Activated naive CD4-positive, alpha-beta T cell treated with anti-CD3 and anti-CD28 coated beads, Interleukin-2, amount 50 U/mL, for 16 hours (primary cell): ENCODE measurements at places on chromosomes 1 and 21.

GRCh38 chr1:53315046-53315445 lies 12.8 kb downstream of the LRP8 start:
- DNase-seq: no peak

DNA sequence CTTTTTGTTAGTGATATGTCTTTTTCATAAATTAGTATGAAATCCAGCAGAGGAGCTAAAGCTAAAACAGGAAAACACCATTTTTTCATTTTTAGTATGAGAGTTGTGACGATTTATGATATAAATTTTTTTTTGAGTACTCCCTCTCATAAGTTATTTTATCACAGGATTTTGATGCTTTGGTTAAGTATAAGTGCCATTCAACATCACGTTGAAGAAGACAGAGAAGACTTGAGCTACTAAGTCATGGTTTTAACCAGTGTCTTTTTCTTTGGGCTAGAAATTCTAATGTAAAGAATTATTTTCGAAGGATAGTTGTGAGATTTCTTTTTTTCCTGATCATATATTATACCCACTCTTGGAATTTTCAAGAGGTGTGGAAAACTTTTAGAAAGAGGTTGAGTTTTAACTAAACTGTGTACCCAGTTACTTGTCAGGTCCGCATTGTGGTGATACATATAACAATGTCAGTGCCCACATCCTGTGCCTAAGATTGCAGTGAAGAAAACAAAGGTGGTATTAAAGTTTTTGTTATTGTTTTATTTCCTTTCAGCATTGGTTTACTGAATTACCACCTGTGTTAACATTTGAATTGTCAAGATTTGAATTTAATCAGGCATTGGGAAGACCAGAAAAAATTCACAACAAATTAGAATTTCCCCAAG lies 93.8 kb downstream of the USP25 start:
- no peak for DNase-seq

DNA sequence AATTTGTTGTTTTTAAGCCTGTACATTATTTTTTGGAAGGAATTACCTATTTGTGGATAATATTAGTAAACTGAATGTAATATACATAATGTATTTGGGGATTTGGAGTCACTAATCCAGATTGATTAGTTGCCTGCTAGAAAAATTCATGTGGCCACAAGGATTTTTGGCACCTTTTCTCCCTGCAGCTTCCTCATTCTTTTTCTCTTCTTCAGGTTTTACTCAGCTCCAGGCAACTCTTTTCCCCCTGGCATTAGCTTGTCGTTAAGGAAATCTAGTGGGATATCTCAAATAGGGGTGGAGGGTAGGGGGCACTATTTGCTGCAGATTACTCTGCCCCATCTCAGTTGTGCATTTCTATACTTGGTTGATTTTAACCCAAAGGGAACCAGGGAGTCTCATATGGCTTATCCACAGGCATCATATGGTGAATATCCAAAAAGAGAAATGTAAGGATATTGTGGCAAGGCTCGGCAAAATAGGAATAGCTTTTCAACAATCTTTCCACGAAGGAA lies 203.1 kb downstream of the NFIA start:
- no peak for DNase-seq

GRCh38 chr1:197774466-197775281 lies 606 bp downstream of the DENND1B start:
- DNase-seq: peak; percentile 64

DNA sequence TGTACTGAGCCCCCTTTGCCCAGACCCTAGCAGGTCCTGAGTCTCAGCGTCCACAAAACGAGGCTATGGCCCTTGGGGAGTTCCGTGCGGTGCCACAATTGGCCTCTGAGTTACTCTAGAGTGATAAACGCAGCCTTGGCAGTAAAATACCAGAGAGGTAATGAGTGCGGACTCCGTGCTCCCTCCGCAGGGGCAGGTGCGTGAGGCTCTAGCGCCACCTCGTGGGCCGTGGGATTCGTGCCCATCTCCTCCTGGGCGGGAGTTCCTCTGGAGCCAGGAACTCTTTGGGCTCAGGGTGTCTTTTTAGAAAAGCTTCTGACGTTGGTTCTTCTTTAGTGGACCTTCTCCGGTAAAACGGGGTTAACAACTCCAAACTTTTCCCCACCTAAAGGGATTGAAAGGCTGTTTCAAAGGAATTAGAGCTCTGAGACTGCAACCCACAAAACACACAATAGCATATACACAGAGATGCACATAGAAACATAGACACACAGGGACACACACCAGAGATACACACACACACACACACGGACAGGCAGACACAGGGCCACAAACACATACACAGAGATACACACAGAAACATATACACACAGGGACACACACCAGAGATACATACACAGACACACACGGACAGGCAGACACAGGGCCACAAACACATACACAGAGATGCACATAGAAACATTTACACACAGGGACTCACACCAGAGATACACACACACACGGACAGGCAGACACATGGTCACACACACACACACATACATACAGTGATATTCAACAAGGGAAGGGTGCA lies 99.4 kb downstream of the KCNJ15 start:
- DNase-seq: peak; percentile 80

DNA sequence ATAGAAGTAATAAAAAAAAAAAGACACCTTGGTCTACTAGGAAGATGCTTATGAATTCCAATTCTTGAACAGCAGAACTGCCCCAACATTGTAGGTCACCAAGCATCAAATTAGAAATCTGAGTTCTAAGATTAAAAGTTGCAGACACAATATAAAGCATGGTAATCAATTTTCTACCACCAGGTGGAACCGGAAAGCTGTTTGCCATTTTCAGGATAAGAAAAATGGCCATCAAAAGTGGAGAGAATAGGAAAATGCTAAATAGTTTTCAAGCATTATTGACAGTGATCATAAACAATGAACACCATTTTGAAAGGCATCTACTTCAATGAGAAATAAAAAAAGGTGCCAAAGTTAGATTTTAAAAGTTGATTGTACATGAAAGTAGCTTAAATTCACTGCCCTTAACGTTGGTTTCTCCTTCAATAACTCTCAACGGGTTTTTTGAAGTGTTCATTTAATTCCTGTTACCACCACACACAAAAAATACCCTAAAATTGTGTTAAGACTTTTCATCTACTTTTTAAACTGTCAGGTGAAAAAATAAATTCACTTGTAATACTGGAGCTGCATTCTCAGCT lies 252.9 kb downstream of the KCNT2 start:
- DNase-seq: no peak

- DNase-seq: no peak
Measured at GRCh38 chr1:1827089-1827848, 49.0 kb upstream of the NADK start.

- DNase-seq: no peak
Measured at GRCh38 chr1:171877701-171878100, 36.4 kb downstream of the DNM3 start.

DNA sequence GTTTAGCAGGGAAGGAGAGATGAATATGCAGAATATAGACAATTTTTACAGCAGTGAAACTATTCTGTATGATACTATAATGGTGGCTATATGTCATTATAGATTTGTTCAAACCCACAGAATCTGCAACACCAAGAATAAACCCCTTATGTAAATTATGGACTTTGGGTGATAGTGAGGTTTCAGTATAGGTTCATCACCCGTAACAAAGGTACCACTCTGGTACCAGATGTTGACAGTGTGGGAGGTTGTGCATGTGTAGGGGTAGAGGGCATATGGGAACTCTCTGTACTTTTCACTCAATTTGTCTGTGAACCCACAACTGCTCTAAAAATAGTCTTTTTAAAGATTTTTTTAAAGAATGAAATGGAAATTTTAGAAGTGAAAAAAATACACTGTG lies 29.9 kb upstream of the PRDX6 start:
- no peak for DNase-seq

- DNase-seq: no peak
Measured at GRCh38 chr21:27171707-27172106, 204.8 kb upstream of the ADAMTS5 start.

DNA sequence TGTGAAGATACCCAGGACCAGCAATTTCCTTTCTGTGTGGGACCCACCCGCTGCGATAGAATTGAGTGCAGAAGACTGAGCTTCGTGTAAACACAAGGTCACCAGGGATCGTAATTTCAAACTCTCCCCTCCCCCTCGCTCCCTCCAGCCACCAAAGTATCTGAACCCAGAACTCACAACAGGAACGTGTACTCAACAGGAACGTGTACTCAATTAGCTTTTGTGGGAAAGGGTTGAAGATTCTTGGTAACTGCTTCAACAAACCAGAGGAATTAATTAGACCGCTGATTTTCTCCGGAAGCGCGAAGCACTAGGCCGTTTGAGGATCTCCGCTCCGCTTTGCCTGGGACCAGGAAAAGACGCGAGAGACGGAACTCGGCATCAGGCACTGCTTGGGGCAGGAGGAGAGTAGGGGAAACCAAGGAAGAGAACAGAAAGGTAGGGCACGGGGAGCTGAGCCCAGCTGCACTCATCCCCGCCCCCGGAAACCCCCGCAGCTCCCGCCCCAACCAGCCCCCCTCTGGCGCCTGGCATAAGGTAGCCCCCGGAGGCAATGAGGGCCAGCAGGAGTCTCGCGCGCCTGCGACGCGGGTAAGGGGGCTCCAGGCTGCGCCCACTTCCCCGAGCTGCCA lies 453 bp downstream of the DRAM2 start:
- DNase-seq: peak; percentile 14

GRCh38 chr1:30244801-30245200 lies 478.6 kb downstream of the MATN1 start:
- no peak for DNase-seq

- DNase-seq: no peak
Measured at GRCh38 chr1:201255479-201256362, 27.6 kb upstream of the PKP1 start.

- DNase-seq: no peak
Measured at GRCh38 chr1:64240206-64240605, 36.8 kb downstream of the UBE2U start.

DNA sequence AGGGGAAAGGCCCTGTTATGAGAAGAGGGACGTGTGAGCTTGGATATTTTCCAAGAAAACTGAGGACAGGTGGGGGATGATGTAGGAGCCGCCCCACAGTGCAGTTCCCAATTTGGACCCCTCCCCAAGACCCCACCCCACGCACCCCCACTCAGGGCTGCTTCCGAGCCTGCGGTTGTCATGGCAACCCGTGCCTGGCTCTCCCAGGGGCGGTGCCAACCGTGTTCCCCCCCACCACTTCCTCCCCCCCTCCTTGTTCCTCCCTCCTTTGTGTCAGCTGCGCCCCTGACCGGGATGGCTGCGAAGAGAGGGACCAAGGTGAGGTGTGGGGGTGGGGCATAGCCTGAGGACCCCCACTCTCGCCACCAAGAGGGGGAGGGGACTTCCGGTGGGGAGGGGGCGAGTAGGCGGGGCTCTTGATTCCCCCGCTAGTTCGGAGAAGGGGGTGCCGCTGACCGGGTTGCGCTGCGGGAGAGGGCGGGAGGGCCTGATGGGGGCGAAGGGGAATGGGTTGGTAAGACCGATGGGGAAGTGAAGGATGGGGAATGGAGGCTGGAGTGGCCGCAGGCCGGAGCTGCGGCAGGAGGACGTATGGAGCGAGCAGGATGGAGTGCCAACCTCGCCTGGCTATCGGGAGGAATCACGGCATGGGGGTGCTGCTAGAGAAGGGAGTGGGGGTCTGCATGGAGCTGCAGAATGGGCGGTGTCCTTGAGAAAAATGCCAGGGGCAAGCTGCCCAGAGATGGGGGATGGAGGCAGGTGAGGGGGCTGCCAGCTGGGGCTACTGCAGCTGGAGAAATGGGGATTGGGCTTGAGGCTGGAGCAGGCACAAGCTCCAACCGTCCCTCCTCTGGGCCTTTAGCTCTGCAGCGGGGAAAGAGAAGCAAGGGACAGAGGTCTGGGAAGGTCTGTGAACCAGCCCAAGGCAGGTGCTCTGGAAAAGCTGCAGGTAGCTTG lies 953 bp downstream of the TRIM46 start:
- DNase-seq: peak; percentile 53

DNA sequence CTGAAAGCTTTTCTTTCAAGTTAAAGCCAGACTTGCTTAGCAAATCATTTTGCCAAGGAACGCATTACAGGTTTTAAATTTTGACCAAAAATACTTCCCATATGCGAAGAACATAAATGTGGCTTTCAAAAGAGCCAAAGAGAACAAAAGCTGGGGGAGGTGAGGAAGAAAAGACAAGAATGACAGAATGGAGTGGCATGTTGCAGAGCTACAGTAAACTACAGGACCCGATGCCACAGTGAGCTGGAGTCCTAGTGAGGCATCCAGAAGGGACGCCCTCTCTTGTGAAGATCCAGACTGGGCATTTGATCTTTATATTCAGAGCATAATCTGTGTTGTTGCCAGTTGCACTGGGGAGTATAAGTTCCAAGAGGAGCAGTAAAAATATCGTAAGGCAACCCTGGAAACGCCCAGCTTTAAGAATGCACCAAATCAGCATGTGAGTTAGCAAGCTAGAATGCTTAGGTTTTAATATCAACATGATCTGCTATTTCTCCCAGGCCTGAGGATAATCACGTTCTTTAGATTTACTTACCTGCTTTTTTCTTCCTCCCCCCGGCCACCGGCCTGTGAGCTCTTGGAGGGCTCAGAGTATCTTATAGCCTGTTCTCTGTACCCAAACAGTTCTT lies 48.4 kb upstream of the HOOK1 start:
- no peak for DNase-seq

DNA sequence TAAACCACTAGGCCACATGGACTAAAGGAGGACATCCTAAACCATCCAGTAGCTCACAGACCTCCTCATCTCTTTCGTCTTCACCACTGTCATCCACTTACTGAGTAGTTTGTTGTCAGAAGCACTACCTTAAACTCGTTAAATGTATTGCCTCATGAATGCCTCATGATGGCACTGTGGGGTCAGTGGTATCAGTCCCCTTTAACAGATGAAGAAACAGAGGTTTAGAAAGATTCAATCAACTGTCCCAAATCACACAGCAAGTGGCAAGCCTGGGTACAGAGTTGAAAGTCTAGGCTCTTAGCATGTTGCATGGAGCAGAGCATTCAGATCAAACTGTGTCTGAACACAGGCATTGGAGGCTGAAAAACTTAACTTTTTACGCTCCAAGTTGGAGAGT lies 183.6 kb upstream of the KIAA0040 start:
- no peak for DNase-seq

DNA sequence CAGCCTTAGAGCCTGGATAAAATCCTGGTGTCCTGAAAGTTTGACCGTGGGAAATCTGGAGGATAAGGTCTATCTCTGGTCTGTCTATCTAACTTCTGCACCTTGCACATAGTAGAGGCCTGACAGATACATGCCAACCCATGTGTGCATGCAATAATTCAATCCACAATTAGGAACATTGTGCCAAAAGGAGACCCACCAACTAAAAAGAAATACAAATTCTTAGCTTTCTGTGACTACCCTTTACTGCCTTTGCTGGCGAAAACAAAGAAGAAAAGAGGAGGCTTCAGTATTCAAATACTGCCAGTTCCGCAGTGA lies 381 bp upstream of the KLHL20 start:
- no peak for DNase-seq

DNA sequence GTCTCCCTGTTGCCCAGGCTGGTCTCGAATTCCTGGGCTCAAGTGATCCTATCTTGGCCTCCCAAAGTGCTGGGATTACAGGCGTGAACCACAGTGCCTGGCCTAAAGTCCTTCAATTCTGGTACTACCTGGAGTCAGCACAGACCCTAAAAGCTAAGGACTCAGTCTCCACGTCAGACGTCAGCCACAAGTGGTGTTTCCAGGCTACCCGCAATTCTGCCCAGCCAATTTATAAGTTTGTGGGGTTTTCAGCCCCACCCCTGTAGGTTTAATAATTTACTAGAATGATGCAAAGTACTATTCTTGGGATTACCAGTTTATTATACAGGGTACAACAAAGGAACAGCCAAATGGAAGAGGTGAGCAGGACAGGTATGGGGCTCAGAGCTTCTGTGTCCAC lies 10.6 kb upstream of the DIP2A start:
- no peak for DNase-seq

- peak; percentile 62 for DNase-seq
Measured at GRCh38 chr1:39258146-39258924, 53.8 kb downstream of the MACF1 start.

- DNase-seq: peak; percentile 34
Measured at GRCh38 chr1:9121496-9122409, 7.1 kb downstream of the GPR157 start.
